ENCODE measurements at places on chromosomes 11 and 22. TPM values are rescaled to one million over a fixed set of nuclear protein-coding genes. Genes with fewer than 3 reads are reported as not detected.

The TMEM151A gene
- total RNA-seq = 1.6 TPM

The EPS8L2 gene
- total RNA-seq = 110 TPM

The SYCE3 gene
- total RNA-seq = 0.58 TPM

The OR8G1 gene
- total RNA-seq = not detected

The LRRC32 gene
- 0.46 TPM for total RNA-seq

The SCUBE1 gene
- total RNA-seq = 0.08 TPM

The NLRP10 gene
- total RNA-seq = not detected

The GDPD4 gene
- not detected for total RNA-seq

The TSSK2 gene
- not detected for total RNA-seq

The FXYD2 gene
- 14.8 TPM for total RNA-seq

The PLEKHA7 gene
- total RNA-seq = 21.4 TPM
